ENCODE measurements at places on chromosomes 11 and 22.

- DNase-seq, result no peak
Measured at GRCh38 chr11:119023741-119024140, 5.2 kb downstream of the TRAPPC4 start.

GRCh38 chr11:2780850-2781407 lies 81.1 kb upstream of the KCNQ1OT1 start:
- DNase-seq, result no peak

DNA sequence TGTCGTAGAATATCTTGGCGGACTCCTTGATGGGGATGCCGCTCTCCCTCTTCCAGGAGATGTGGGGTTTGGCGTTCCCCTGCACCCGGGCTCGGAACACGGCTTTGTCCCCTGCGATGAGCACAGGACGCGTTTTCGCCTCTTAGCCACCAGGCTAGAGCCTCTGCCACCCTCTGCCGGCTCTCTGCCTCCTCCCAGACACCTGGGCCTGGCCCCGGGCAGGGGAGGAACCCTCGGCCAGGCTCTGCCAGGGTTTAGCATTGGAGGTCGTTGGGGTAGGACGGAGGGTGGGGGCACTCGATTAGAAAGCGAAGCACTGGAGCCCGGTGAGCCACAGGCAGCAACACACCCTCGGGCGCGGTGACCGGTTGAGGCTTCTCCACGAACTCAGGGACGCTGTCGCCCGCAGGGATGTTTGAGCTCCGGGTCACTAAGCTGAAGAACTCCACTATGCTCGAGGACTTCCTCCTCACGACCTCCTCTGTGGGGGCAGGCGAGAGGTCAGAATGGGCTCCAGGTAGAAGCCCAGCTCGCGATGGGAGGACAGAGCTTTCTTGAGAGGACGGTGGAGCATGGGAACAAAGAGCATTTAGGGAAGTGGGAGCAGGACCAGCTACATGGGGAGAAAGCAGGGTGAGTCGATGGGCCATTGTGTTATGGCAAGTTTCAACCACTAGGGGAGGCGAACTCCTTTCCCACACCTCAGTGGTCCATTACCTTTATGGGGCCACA lies 4.3 kb downstream of the IGSF22 start:
- no peak for DNase-seq

DNA sequence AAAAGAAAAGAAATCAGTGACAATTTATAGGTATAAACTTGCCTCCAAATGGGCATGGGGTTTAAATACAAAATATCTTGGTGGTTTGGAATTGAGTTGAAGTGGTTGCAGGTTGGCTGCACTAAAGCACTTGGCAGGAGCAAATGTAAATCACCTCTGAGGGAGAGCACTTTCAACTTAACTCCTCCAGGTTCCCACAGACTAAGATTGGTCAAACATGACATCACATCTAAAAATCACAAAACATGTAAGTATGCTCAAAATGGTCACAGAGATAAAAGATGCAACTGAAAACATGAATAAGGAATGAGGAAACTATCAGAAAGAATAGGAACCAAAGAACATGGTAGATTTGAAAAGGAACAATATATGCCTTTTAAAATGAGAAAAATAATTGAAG lies 12.3 kb upstream of the SHANK3 start:
- DNase-seq, result no peak
